ENCODE measurements at places on chromosomes 11 and 22.

DNA sequence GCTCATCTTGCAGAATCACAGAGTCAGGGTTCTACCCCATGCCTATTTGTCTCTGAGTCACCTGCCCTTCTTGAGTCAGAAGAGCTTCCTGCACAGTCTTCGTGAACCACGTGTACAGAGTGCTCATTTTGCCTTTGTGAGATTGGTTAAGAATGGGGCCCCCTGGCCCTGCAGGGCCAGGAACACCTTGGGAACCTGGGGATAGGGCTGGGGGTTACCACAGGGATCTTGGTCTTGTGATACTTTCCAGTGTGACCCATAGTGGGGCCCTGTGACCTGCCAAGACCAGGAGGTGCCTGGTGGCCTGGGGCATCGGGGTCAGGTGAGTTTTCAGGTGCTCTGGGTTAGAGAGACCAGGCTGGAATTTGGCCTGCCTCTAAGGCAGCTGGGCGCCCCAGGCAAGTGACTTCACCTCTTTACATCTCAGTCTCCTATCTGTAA, 9.4 kb downstream of the TMPRSS13 start:
- no peak for DNase-seq

GRCh38 chr11:12653729-12654128, 20.5 kb upstream of the TEAD1 start:
- DNase-seq, result no peak

GRCh38 chr22:44760476-44760875, 8.1 kb downstream of the ARHGAP8 start:
- no peak for DNase-seq

DNA sequence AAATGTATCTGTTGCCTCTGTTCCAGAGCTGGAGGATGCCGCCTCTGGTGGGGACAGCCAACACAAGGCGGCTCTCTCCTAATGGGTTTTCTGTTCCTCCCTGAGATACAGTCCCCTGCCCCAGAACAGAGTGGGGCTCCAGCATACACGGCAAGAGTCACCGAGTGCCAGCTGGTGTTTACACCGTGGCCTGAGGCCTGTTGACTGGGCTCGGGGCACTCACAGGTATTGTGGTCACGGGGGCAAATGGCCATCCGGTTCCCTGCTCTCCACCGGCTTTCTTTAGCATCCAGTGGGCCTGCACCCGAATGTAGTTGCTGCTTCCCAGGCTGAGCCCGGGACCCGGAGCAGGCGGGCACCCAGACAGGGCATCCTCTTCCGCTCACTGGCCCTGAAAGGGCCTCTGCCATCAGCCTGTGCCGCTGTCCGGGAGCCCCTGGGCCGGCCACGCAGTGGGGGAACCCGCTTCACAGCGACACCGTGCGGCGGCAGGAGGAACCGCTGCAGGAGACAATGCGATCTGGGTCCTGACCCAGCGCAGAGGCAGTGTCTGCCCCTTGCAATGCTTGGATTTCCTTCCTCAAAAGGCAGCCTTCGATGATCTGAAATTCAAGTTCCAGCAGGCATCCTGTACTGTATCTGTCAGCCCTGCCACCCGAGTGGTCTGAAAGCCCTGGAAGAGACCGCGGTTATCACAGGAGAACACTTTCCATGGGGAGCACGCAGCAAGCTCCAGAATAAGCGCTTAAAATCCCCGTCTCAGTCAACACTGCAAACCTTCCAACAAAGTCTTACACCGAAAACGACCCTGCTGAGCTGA, 859 bp upstream of the KRTAP5-5 start:
- DNase-seq, result no peak

GRCh38 chr11:87459351-87459750, 421.6 kb downstream of the TMEM135 start:
- DNase-seq, result no peak

All from Panc1 (cell line).